ENCODE measurements at places on chromosomes 11 and 22.

DNA sequence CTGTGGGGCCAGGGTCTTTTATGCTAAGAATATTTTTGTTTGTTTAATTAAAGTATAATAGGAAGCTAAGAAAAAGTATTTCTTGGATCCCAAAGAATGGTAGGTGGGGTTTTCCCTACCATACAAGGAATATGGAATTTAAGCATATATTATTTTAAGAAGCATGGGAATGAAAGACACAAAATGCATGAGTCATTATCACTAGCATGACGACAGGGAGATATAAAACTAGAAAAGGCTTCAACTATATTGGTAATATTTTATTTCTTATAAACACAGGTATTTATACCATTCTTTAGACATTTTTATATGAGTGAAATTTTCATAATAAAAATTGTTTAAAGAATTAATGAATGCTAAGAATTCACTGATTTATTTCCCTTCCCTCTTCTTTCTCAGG is 39.3 kb upstream of the SOX6 start:
- no peak for DNase-seq

DNA sequence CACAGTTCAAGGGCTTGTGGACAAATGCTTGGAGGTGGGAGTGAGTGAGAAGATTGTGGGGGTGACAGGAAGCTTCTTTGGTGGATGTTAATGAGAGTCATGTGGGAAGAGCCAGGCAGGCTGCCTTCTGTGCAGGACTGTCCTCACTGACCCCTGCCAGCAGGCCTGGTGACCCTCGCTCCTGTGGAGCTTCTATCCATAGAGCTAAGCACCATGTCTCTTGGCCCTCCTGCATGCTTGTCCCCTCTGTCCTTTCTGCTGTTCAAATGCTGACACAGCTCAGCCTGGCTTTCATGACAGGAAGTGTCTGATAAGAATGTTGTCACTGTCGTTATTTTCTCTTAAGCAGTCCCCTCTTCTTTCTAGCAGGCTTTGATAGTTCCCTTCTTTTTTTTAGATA is 37.6 kb downstream of the NAT10 start:
- no peak for DNase-seq

DNA sequence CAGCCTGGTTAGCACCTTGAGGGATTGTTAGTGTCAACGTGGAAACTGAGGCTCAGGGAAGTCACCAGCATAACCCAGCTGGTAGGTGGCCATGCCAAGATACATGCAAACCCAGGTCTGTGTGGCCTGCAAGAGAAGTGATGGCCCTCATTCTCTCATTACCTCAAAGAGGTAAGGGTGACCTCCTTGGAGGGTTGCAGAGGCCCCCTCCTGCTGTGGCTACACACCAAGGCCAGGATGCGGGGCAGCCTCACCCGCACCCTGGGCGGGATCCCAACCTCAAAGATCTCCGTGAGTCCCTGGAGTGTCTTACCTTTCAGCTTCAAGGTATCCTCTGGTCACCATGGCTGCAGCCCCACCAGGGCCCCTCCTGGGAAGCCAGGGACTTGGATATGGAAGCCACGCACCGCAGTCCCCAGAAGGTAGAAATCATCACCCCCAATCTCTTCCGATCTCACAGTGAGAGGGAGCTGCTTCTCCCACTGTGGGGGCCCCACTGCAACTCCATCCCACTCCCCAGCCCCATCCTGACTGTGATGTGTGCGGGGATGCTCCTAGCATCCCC is 95.4 kb downstream of the MORC2 start:
- no peak for DNase-seq

GRCh38 chr11:111623527-111624030 is 21.3 kb downstream of the SIK2 start:
- DNase-seq = no peak

DNA sequence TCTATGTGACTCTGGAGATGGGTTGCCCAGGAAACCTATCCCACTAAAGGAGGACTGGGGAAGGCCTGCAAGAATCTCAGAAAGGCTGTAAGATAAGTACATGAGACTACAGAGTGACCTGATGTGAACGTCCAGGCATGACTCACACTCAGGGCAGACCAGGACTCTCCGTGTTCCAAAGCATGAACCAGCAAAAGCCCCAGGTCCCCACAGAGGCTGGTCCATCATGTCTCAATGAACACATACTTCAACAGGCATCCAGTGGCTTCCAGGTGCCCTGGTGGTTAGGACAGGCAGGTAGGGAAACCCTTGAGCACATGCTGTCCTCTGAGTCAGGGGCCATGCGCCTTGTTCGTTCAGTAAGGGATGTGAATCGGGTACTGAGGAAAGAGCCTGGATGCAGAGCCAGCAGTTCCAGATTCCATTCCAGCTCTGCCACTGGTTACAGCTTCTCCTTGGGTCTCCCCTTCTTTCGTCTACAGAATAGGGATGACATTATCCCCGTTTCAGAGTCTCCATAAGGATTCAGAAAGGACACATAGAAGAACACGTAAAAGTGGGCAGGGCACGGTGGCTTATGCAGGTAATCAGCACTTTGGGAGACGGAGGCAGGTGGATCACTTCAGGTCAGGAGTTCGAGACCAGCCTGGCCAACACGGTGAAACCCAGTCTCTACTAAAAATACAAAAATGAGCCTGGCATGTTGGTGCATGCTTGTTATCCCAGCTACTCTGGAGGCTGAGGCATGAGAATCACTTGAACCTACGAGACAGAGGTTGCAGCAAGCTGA is 129.0 kb upstream of the TEAD1 start:
- no peak for DNase-seq

- no peak for DNase-seq
Measured at GRCh38 chr11:110903830-110904229, 191.6 kb upstream of the ARHGAP20 start.

- DNase-seq = no peak
Measured at GRCh38 chr11:65592858-65593517, 2.6 kb downstream of the KCNK7 start.

DNA sequence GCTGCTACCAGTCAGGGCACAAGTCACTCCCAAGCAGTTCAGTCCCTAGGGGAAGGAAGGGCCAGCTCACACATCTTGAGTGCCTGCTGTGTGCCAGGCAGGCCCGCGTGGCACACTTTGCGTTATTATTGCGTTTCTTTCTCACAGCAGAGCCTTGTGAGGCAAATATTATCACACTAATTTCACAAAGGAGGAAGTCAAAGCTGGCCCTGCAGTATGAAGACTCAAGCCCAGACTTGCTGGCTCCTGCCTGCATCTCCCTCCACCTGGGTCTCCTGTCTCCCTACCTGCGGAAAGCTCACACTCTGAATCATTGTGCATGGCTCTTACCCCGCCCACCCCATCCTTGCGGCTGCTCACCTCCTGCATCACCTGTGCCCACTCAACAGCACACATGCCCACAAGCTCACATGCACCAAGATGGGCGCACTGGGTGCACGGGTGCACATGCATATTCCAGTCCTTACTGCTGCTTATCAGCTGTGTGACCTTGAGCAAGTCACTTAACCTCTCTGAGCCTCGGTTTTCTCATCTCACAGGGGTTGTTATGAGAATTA is 31.7 kb upstream of the P2RY2 start:
- no peak for DNase-seq

GRCh38 chr11:37905707-37906417 is 1307.8 kb upstream of the RAG2 start:
- no peak for DNase-seq

- DNase-seq = no peak
Measured at GRCh38 chr11:18132341-18132740, at the start of gene MRGPRX3. Gene MRGPRX3, plus strand, starts transcription at chr11:18132571. Its CDS starts 4,632 bp downstream, at chr11:18137203.

GRCh38 chr11:118659953-118660680 is 19.3 kb downstream of the TREH start:
- DNase-seq = no peak

- DNase-seq = no peak
Measured at GRCh38 chr11:9571071-9571762, 2.3 kb upstream of the WEE1 start.

- no peak for DNase-seq
Measured at GRCh38 chr11:73188301-73188700, 29.8 kb upstream of the P2RY2 start.

GRCh38 chr11:64102005-64102738 is 63.7 kb downstream of the MACROD1 start:
- no peak for DNase-seq

GRCh38 chr11:37320921-37321320 is 722.9 kb upstream of the RAG2 start:
- no peak for DNase-seq

DNA sequence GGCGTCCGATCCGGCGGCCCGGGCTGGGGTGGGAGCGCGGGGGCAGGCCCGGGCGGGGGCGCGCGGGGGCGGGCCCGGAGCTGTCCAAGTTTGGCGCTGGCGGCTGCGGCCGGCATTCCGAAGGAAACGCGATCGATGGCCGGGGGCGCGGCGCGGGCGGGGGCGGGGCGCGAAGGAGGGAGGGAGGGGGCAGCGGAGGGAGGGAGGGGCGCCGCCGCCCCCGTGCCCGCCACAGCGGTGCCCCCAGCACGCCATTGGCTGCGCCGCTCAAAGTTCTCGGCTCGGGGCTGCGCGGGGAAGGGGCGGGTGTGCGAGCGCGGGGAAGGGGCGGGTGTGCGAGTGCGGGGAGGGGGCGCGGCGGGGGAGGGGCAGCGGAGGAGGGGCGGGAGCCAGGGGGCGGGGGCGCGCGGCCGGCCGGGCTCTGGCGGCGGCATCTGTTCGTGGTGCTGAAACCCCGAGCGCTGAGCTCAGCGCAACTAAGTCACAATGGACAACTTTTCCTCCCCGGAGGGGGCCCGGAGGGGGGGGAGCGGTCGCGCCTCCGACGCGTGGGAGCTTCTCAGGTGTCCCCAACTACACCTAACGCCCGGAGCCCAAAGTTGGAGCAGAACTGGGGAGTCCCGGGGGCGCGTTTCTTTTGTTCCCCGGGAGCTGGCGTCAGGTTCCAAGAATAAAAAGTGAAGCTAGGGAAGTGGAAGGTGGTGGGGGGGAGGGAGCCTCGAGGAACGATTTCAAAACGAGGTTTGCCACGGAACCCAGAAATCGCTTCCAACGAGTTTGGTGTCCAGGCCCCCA is 2.2 kb downstream of the PHF21B start:
- DNase-seq = no peak

- DNase-seq = no peak
Measured at GRCh38 chr11:33724644-33725035, 11.6 kb downstream of the CD59 start.

GRCh38 chr11:834371-835316 is 1.9 kb downstream of the CD151 start:
- no peak for DNase-seq

GRCh38 chr11:65430406-65431217 is 8.0 kb downstream of the NEAT1 start:
- DNase-seq = no peak

DNA sequence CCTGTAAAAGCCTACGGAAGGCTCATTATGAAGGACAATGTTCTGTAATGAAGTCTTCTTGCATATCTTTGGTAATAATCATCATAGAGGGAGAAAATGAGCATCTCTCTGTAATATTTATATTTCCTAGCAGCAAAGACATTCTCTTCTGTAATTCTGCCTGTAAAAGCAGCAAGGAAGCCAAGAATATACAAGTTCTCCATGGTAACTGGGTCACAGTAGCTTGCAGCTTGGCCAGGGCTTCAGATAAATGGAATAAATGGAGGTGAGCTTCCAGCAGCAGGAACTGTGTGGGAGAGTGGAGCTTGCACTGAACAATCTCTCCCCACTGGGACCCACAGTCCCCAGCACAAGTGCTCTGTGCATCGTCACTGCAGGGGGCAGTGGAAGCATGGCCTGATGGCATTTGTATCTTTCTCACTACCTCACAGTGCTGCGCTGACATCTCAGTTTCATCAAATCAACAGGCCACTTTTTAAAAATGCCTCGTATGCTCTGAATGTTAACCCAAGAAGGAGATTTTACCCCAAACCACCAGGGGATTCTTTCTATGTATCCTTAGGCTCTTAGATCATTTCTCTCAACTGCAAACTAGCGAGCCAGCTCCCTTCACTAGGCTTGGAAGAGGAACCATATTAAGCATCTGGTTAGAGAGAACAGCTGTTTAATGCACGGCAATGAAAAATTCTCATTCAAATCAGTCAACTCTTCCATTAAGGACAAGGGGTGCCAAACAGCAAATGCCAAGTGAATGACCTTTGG is 1059.7 kb downstream of the OPCML start:
- DNase-seq = no peak

Data from stimulated activated CD4-positive, alpha-beta T cell treated with anti-CD3 and anti-CD28 coated beads, TNF-alpha, amount 100 ng/mL, for 1 hour (primary cell).